ENCODE measurements at places on chromosomes 12 and 14. TPM values are rescaled to one million over a fixed set of nuclear protein-coding genes. Genes with fewer than 3 reads are reported as not detected.
A peak's percentile ranks its signal among the peaks of the same experiment; 100 is the strongest.

DNA sequence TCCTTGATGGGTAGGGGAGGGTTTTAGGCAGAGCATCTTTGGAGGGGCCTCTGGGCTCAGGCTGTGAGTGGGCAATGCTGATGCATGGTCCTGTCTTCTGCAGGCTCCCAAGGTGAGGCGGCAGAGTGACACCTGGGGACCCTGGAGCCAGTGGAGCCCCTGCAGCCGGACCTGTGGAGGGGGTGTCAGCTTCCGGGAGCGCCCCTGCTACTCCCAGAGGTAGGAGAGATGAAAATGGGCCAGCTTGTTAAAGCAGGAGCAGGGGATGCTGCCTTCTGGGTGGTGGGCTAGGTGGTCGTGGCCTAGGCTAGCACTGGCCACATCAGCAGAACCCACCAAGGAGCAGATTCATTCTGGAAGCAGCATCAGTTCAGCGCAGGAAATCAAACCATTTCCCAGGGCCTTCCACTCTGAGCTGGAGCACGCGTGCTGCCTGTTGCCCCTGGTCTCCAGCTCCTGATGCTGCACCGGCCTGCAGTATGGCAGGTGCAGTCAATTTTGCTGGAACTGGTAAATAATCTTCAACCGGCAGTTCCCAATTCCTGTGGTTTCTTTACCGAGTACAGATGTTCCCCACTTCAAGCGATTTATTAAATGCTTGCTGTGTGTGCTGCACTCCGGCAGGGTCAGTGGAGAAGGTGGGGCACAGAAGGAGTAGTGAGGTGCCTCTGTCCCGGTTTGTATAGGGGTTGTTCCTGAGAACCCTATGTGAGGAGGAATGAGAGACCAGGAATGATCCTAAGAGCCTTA is 7.4 kb downstream of the PAPLN start:
- DNase-seq, result no peak

GRCh38 chr14:33714527-33715226 is 236.2 kb downstream of the EGLN3 start:
- DNase-seq, result no peak

The KRT81 gene
- total RNA-seq, result not detected

The STRN3 gene
- 56.7 TPM for total RNA-seq

The TRAF3 gene
- total RNA-seq, result 14.2 TPM

DNA sequence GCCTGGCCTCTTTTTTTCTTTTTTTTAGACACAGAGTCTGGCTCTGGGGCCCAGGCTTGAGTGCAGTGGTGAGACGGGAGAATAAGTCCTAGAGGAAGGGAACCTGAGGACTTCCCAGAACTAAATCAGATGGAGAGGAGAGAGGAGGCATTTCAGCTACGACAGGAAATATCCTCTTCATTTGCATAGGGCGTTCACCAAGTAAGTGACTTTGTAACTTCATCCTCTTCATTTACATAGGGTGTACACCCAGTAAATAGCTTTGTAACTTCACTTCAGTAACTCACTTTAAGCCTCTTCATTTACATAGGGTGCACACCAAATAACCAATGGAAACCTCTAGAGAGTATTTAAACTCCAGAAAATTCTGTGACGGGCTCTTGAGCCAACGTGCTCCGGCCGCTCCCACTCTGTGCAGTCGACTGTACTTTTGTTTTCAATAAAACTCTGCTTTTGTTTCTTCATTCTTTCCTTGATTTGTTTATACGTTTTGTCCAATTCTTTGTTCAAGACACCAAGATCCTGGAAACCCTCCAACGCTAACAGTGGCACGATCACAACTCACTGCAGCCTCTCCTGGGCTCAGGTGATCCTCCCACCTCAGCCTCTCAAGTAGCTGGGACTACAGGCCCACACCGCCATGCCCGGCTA is 21.4 kb upstream of the ANKRD9 start:
- no peak for DNase-seq

DNA sequence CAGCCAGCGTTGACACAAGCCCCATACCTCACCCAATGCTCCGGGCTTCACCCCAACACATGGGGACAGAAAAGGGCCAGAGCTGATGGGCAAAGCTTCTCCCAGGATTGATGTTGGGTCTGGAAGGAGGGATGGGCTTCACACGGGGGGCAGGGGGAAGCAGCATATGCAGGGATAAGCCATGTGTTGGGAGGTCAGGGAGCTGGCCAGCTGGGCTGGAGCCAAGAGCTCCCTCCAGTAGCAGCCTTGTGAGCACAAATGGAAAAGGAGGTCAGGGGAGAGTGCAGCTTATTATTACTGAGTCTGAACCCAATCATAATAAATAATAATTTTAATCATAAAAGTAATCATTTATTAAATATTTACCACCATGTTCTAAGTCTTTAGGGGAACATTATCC is 9.3 kb downstream of the PLEKHD1 start:
- no peak for DNase-seq

DNA sequence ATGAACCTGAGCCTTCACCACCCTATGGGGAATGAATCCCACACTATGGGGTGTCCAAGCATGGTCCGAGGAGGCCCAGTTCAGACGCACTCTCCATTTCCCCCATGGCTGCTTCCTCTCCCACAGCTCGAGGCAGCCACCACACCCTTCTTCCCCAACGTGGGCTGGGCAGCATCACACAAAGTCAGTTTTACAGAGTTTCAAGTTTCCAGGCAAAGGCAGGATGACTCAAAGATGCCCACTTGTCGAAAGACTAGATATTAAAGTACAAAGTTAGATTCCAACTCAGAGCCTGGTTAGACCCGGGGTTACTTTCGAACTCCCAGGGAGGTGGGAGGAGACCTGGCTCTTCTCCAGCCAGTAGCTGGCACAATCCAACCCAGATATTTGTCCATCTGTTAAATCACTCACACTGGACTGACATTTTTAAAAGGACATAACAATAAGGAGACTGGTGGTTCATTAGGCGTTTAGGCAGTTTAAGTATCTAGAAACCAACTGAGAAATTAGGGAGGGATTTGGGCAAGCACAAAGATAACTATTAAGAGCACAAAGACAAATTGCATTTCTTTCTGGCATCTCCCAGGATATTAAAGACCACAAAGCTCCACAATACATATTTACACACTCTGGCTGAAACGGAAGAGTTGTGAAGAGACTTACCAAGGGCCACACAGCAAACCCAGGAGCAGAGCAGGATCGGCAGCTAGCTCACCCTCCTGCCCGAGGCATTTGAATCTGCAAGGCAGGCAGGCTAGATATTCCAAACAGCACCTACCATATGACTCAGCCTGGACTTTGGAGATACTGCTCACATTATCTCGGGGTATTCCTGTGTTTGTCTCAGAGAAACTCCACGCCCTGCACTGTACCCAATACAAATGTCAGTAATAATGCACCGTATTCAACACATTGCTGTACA is 34.8 kb downstream of the TMCC3 start:
- DNase-seq, result peak; percentile 38

DNA sequence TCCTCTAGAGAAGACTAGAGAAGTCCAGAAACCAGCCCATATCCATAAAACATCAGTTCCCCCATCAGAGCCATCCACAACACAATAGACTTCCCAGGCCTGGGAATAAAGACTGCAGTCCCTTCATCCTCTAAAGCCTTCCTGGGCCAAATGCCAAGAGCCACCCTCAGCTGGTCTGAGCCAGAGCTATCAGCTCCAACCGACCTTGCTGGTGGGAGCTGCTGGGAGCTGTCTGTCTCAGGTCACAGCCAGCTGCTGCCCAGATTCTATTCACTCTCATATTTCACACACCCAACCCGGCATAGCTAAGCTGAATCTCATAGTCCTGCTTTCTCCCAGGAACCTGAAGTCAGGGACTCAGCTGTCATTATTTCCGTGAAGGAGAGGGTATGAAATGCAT is 10.9 kb upstream of the TFCP2 start:
- DNase-seq, result peak; percentile 84

DNA sequence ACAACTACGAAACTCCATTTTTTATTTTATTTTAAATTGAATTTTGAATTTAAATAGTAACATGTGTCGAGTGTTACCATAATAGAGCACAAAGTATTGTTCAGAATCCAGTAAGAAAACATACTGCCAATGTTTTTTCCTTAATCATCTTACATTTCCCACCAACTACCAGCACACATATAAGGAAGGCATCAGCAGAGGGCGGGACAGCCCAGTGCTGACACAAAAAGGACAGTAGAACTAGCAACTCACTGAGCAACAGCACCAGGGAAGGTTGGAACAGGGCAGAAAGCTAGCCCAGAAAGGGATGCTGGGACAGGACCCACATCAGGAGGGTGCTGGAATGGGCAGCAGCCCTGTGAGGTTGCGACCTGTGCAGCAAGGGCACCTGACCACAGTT is 43.9 kb downstream of the DICER1 start:
- no peak for DNase-seq

- DNase-seq, result no peak
Observed at GRCh38 chr14:89126461-89126860, 290.6 kb downstream of the FOXN3 start.

The KRT75 gene
- total RNA-seq, result not detected

- no peak for DNase-seq
Observed at GRCh38 chr12:3014641-3015040, 55.4 kb downstream of the TEAD4 start.

The GCN1 gene
- 30.9 TPM for total RNA-seq

GRCh38 chr12:79252358-79253075 is 387.9 kb downstream of the SYT1 start:
- no peak for DNase-seq

- DNase-seq, result no peak
Observed at GRCh38 chr12:106631150-106631549, 48.3 kb downstream of the RFX4 start.

GRCh38 chr14:82084813-82085212 is 551.2 kb upstream of the SEL1L start:
- no peak for DNase-seq

- no peak for DNase-seq
Observed at GRCh38 chr12:98924-99352, 32.4 kb downstream of the IQSEC3 start.

The SRRM4 gene
- total RNA-seq, result 0.12 TPM

DNA sequence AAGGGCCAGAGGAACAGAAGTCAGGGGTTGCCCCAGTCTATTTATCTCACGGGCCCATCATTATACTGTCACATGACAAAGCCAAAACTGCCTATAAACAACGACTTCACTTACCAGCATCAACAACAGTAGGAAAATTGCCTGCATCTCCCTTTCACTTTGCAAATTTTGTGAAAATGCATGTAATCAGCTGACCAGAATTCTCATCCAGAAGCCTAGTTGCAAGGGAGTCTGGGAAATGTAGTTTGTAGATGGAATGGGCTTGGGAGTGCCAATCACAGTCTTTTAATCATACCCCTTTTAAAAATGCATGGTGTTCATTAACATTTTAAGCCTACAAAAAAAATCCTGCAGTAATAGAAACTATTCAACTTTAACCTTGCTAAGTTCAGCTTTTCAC is 369.3 kb upstream of the TMPO start:
- no peak for DNase-seq

- DNase-seq, result no peak
Observed at GRCh38 chr12:125229878-125230530, 164.8 kb downstream of the AACS start.

- no peak for DNase-seq
Observed at GRCh38 chr12:59499774-59500173, 96.1 kb upstream of the SLC16A7 start.

DNA sequence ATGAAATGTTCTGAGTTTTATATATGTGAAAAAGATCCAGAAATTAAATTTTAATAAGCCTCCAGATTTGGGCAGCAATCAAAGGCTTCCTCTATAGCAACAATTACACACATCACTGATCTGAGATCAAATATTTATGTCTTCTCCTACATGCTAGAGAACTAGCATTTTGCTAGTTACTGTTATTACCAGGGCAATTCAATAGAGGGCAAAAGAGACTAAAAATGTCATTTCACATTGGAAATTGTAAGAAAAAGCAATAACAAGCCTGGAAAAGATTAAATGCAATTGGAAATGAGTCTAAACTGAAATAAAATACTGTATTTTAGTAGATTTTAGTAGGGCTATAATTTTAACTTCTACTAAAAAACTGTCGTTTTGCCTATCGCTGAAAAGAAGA is 32.6 kb upstream of the ANO6 start:
- DNase-seq, result no peak

GRCh38 chr12:75480469-75480949 is at the start of gene GLIPR1:
TSS of gene GLIPR1 (plus strand) at chr12:75480755. CDS start at chr12:75480881, 126 bp downstream.
- peak; percentile 71 for DNase-seq

- no peak for DNase-seq
Observed at GRCh38 chr12:121167232-121167820, 34.6 kb downstream of the P2RX7 start.

DNA sequence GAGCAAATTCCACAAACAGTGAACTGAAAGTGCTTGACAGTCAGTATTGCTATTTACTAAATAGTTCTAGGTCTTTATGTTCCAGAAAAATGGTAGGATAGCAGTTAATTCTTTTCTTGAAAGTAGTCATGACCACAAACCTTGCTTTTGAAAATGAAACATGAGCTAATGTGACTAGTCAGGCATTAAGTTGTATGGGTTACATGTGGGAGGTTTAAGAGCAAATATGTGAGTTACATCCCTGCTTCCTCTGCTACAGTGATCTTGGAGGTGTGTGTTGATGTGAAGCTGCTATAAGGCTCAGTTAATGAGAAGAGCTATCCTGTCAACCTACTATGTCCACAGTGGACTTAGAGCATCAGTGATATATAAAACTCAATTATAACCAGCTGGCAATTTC is 741.6 kb downstream of the FSCB start:
- no peak for DNase-seq

- no peak for DNase-seq
Observed at GRCh38 chr14:101859538-101859902, 98.0 kb downstream of the PPP2R5C start.

GRCh38 chr14:101713621-101714349 is 47.7 kb upstream of the PPP2R5C start:
- DNase-seq, result no peak

DNA sequence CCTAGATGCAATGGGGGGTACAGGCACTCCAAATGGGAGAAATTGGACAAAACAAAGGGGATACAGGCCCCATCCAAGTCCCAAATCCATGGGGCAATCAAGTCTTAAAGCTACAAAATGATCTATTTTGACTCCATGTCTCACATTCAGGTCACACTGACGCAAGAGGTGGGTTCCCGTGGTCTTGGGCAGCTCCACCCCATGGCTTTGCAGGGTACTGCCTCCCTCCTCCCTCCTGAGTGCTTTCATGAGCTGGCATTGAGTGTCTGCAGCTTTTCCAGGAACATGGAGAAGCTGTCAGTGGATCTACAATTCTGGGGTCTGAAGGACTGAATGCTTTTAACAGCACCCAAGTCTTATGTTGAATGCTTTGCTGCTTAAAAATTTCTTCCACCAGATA is 274.5 kb upstream of the LRIG3 start:
- no peak for DNase-seq

The RNASE1 gene
- 294 TPM for total RNA-seq

- no peak for DNase-seq
Observed at GRCh38 chr12:127083008-127083949, 1183.7 kb upstream of the TMEM132C start.

The SDS gene
- 10.5 TPM for total RNA-seq

- no peak for DNase-seq
Observed at GRCh38 chr14:24920265-24921075, 129.5 kb downstream of the STXBP6 start.

The ERBB3 gene
- 3.2 TPM for total RNA-seq

DNA sequence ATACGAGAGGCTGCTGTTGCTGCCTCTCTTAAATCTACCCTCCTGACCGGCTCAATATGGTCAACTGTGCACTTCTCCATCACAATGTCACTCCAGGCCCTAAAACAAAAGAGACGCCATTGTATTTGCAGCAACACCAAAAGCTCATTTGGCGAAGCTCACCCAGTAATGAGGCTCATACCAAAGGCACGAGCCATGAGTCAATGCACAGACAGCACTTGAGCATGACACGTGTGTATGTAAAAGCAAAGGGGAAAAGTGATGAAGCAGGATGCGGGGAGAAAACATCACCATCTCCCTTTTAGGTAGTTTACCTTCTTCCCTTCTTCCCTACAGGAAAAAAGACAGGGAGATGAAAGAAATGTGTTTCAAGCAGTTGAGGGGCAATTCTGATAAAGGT is 150.3 kb downstream of the FOXN3 start:
- DNase-seq, result no peak
